ENCODE measurements at places on chromosomes 2 and 18. TPM values are rescaled to one million over a fixed set of nuclear protein-coding genes. Genes with fewer than 3 reads are reported as not detected.

RAB6C gene
- not detected for total RNA-seq

DNA sequence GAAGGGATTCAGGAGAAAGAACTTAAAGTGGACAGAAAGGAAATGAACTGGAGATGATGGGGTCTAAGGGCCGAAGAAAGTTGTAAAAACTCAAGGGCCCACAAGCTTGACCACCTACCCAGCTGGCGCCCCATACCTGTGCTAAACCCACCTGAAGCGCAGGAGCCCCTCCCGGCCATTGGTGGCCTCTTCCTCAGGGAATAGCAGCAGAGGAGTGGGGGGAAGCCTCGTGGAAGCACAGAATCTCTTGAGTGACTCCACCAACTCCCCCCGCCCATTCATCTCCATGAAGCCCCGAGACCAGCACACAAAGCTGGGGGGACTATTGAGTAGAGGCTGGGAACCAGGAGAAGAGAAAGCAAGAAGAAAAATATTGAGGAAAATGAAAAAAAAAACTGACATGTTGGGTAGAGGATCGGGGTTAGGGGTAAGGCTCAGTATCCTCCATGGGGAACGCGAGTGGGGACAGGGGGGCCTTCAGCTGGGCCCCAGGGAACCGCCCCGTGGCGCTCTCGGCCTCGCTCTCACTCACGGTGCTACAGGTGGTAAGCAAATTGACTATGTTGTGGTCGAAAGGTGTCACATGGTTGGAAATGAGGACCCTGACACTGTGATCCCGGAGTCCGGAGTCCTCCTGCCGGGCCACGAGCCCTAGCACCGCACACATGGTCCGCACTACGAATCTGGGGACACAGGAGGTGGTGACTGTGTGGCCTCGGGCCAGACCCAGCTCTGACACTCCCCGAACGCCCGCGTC, 728 bp downstream of the AUP1 start:
- peak; percentile 15 for DNase-seq

DNA sequence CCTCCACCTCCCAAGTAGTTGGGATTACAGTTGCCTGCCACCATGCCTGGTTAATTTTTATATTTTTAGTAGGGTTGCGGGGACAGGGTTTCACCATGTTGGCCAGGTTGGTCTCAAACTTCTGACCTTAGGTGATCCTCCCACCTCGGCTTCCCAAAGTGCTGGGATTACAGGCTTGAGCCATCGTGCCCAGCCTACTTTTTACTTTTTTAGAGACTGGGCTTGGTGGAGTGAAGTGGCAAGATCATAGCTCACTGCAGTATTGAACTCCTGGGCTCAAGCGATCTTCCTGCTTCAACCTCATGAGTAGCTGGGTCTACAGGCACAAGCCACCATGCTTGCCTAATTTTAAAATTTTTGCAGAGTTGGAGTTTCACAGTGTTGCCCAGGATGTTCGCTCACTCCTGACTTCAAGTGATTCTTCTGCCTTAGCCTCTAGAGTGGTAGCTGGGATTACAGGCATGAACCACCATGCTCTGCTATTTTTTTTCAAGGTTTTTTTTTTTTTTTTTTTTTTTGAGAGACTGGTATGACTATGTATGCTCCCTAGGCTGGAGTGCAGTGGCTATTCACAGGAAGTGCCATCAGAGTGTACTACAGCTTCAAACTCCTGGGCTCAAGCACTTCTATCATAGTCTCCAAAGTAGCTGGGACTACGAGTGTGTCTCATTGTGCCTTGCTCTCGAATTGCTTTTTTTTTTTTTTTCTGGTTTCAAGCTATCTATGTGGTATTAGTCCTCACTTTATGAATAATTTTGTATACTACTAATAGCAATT, 11.9 kb downstream of the MSH2 start:
- peak; percentile 22 for DNase-seq

DNA sequence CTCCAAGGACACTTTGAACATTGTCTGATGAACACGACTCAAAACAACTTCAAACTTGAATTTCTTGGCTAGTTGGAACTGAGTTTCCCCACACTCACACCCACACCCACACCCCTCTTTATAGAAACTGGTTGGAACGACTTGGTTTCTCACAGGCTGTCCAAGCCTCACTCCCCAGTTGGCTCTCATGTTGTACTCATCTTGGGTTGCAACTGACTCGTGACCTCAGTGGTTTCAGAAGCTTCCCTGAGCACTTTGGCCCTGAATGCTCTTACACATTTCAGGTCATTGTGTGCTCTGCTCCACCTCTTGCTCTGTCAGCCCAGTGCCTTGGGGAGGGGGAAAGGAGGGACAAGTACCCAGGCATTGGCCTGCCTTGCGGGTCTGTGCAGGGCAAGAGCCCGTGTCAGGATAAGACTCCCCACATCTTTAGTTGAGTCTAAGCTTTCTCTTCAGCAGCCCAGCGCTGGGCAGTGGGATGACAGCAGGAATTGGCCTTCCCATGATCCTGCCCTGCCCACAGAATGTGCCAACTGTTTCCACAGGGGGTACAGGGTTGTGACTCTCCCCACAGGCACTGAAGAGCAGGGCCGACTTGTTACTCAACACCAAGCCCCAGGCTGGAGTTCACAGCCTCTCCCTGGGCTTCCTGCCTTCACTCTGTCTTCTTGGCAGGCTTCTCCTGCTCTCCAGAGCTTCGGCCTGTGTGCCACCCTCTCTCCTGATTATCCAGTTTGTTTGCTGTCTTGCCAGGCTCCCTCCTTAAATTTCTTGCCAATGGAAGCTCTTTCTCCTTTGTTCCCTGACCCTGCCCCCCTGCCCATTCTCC, 104.6 kb downstream of the RTN4 start:
- DNase-seq = peak; percentile 54

DNA sequence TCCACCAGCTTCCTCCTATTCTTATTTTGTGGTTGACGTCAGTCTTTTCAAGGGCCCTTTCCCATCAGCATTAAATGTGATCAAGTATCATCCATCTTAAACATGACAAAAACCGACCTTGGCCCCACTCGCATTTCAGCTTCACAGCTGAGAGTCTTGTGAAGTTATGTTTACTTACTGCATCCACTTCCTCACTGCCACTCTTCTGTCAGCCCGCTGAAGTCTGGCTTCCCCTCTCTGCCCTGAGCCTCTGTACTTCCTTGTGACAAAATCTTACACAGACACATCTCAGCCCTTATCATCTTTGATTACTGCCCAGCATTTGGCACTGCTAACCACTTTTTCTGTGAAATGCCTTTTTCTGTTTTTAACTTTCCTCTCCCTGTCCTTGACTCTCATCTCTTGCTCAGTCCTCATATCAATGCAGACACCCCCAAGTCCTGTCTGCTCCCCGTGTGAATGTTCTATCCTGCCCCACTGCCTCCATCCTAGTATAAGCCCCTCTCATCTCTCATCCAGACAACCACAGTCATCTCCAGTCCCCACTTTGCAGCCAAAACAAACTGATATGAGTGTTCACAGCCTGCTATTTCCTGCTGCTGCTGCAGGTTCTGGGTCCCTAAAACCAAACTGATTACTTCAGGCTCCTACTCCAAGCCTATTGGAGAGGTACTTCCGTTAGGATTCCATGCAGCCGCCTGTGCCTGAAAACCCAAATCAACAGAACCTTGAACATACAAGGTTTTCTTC, 31.4 kb downstream of the FOSL2 start:
- DNase-seq = no peak
